WTC11 (cell line): ENCODE measurements at places on chromosomes 3 and 15.

- no peak for DNase-seq
These were observed 212.2 kb upstream of the LRRN1 start for GRCh38 chr3:3586843-3587646.

- no peak for DNase-seq
These were observed 56.5 kb downstream of the ATP13A4 start for GRCh38 chr3:193498215-193498614.

DNA sequence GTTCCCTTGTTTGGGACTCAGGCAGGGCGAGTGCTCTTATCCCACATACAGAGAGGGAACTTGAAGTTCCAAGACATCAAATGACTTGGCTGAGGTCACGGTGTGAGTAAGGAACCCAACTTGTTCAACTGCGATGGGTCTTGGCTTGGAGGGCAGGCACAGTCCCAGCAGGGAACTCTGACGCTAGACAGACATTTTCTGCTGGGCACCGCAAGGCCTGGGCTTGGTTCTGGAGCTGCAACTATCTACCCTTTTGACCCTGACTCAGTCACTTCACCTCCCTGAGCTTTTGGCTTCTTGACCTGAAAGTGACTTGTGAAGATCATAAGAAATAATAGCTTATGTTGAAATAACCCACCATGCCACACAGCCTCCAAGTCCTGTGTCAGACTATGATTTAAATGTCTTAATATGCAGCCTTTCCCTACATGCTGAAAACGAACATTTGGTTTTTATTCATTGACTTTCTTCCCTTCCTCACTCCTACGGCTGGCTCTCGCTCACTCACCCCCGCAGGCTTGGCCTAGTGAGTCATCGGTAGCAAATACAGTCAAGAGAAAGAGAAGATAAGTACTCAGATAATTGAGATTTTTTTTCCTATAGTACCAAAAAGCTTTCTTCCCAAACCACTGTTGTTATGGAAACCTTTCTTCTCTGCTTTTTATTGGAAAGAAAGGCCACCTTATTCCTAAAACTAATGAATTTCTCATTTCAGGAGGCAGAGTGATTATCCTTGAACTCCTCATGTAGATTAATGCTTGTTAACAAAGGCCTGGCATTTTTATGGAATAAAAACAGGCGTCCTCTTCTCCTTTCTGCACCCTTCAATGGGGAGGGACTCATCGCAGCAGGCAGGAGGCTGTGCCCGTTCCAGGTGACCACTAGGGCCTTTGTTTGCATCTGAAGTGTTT, 178.4 kb downstream of the ATP10A start:
- DNase-seq, result no peak

GRCh38 chr3:44961888-44962287, 14.1 kb downstream of the ZDHHC3 start:
- DNase-seq, result no peak

GRCh38 chr3:184821034-184821433, 9.1 kb downstream of the VPS8 start:
- DNase-seq, result no peak

DNA sequence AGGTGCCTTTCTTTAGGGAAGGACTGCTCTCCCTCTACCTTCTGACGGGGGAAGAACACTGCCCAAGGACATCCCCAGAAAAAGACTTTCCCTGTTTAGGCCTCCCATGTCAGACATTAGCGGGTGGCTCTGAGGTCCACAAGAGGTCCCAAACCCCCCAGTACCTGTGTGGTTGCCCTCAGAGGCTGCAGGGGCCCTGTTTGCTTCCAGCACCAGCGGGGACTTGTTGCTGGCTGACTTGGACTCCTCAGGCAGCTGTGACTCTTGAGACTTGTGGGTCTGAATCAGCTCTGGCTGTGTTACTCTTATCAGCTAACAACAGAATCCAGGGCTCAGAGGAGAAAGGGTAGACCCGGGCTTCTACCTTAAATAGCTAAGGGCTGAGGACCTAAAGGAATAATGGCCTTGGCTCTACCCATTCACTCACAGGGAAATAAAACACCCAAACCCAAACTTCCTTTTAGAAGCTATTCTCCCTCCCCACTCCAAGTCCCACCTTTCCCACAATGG, 39.2 kb downstream of the SEMA3G start:
- DNase-seq, result no peak

DNA sequence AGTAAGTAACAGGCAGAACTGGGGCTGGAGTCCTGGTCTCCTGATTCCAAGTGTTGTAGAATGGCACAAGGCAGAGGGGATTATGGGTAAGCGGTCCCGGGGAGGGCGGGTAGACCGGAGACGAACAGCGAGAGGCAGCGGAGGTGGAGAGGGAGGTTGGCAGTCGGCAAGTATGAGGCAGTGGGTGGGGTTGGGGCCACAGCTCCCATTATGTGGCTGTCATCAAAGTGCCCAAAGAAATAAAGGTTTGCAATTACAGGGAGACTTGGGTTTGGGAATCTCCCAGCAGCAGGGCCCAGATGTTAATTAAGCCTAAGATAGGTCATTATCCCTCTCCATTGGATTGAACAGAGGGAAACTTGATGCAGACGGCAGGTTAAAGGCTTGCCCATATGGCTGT, 16.9 kb downstream of the FAM43A start:
- no peak for DNase-seq

DNA sequence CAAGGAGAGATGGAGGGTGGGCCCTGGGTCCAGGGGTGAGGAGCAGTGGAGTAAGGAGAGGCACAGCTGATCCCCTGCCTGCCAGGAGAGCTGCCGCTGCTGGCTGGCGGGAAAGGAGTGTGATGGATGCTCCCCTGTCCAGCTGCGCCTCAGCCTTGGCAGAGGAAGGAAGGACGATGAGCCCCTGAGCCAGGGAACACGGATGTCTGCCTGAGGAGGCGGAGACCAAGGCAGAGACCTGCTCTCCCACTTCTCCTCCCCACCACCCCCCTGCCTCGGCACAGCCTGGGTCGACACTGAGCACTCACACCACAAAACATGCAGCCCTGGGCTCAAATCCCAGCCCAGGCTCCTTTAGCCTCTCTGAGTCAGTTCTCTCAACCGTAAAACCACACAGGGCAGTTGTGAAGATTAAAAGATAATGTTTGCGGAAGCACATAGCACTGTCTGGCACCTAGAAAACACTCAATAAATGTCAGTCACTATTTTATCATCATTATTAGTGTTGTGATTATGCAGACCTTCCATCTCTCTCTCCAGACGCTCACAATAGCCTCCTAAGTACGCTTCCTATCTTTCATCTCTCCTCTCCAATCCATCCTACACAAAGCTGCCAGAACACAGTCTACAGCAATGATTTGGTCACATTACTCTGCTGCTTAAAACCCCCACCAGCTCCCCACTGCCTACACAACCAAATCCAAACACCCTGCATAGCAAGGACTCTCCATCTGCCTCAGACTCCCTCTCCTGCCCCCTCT, 52.2 kb downstream of the SEMA5B start:
- DNase-seq, result peak; percentile 30

- DNase-seq, result no peak
These were observed 383.5 kb downstream of the EPHB1 start for GRCh38 chr3:135178566-135178965.

GRCh38 chr3:525415-525814, 328.9 kb downstream of the CHL1 start:
- no peak for DNase-seq

GRCh38 chr15:58473724-58474123, 41.9 kb downstream of the LIPC start:
- DNase-seq, result no peak

- DNase-seq, result no peak
These were observed 37.9 kb downstream of the DPH6 start for GRCh38 chr15:35507932-35508638.

- DNase-seq, result no peak
These were observed 100.5 kb upstream of the RGMA start for GRCh38 chr15:93189561-93189960.

GRCh38 chr15:23913635-23914034, 226.5 kb upstream of the NDN start:
- DNase-seq, result no peak
